ENCODE measurements at places on chromosomes 5 and 9.
A peak's percentile ranks its signal among the peaks of the same experiment; 100 is the strongest.

DNA sequence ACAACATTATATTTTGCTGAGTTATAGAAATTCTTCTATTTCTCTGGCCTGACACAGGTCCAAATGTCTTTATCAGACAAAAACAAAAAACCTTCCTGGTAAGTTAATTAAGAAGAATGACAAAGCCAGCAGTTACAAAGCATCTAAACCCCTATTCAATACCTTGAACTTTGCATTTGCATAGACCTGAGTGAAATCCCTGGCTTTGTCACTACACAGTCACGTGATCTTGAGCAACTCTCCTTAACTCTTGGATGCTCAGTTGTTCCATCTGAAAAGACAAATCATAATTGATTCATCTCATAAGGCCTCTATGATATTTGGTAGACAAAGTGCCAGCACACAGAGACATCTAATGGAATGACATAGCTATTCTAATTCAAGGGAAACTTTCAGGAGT is 166.6 kb upstream of the PPP1R2B start:
- no peak for DNase-seq

GRCh38 chr5:81579262-81579924 is 171.5 kb downstream of the SSBP2 start:
- no peak for DNase-seq

- no peak for DNase-seq
Measured at GRCh38 chr9:109716631-109717030, 63.4 kb upstream of the PALM2AKAP2 start.

GRCh38 chr9:117757561-117758190 is 53.5 kb downstream of the TLR4 start:
- no peak for DNase-seq

DNA sequence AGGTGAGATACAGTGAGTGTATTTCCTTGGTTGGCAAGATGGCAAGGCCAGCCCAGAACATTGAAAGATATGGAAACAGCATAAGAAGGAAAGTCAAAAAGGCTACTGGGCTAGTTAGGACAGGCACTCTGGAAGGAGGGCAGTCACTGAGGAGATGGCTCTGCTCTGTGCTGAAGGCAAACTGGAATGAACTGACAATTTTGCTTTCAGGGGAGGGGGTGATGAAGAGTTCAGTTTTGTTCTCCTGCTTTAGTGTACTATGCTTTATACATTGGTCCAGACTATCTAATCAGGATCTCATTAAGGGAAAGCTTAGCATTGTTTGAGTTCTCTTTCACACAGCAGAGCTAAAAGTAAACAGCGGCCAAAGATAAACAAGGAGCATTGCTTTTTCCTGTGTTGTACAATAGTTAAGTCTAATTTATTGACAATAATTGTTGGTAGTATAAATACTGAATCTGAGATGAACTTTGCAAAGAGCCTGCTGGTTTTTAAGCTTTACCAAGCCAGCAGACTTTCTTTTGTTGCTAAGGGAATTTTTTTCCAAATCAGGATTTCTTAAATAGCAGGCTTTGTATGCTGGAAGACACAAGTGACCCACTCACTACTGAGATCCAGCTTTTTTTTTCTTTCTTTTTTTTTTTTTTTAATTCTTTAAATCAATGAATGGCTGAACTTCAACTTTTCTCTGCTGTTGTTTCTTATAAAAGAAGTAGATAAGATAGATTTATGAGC is 355.5 kb downstream of the ARRDC3 start:
- no peak for DNase-seq

GRCh38 chr5:154898210-154898609 is 39.8 kb downstream of the CNOT8 start:
- DNase-seq: no peak

GRCh38 chr5:149423794-149424268 is 44.7 kb upstream of the IL17B start:
- DNase-seq: no peak

- peak; percentile 89 for DNase-seq
Measured at GRCh38 chr5:176536132-176536901, 885 bp downstream of the RNF44 start.

DNA sequence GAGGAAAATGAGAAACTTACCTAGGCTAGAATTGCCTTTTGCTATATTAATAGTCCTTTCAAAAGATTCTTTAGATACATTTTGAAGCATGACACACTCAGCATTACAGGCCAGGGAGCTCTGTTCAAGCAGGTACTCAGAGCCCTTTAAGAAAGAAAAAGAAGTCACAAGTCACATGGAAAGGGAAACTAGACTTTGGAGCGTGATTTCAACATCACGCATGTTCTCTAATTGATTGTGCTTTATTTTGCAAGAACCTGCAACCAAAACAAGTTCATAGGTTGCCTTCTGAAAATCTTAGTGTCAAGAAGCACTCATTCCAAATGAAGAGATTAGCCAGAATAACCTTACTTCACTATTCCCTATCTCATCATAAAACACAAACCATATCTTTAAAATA is 103.8 kb downstream of the MPDZ start:
- DNase-seq: no peak

DNA sequence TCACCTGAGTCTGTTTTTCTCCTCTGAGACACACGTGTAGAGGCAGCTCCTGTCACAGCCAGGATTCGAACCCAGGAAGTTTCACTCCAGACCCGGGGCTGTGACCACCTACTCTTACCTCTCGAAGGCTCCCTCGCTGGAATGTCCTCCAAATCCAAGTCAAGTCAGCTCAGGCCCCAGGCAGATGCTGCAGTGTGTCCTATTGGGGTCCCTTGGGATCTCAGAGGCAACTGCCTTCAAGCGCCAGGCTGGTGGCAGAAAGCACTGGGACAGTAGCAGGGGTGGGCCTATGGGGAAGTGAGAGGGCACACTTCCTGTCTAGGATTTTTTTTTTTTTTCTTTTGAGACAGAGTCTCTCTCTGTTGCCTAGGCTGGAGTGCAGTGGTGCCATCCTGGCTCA is 762 bp upstream of the ST6GALNAC4 start:
- no peak for DNase-seq

DNA sequence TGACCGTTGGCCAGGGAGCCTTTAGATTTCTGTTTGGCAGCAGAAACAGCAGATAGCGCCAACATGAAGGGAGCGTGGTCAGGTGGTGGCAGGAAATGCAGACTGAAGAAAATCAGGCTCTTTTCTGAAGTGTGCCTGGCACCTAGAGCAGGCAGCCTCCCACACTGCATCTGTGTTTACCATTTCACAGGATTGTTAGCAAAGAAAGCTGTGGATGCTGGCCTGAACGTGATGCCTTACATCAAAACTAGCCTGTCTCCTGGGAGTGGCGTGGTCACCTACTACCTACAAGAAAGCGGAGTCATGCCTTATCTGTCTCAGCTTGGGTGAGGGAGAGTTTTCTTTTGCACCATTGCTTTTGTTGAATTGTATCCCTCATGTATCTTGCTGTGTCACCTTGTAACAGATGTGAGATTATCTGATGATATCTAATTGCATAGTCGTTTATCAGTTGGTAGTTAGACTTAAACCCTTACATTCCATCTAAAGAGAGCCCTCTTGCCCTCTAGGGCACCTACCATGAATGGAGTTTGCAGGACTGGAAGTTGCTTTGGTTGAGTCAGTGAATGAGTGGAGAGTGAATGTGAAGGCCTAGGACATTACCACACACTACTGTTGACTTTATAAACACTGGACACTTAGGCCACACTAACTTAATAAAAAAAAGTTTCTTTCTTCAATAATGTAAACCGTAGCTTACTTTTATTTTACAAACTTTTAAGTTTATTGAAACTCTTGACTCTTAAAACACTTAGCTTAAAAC is 42.8 kb downstream of the ACO1 start:
- DNase-seq: peak; percentile 8

DNA sequence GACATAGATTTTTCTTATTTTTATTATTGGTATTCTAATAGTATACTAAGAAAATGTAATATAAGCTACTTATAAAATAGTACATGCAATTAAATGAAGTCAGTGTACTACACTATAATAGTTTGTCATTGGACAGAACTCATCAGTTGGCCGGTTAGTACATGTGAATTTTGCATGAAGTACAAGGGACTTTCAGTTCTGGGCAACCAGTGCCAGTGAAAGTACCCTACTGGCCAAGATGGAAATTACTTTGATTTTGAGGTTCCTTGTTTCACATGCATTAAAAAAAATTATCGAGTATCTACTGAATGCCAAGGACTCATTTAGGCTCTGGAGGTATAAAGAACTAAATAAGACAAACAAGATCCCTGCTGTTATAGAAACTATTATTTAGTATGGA is 213.4 kb upstream of the ELL2 start:
- DNase-seq: no peak

DNA sequence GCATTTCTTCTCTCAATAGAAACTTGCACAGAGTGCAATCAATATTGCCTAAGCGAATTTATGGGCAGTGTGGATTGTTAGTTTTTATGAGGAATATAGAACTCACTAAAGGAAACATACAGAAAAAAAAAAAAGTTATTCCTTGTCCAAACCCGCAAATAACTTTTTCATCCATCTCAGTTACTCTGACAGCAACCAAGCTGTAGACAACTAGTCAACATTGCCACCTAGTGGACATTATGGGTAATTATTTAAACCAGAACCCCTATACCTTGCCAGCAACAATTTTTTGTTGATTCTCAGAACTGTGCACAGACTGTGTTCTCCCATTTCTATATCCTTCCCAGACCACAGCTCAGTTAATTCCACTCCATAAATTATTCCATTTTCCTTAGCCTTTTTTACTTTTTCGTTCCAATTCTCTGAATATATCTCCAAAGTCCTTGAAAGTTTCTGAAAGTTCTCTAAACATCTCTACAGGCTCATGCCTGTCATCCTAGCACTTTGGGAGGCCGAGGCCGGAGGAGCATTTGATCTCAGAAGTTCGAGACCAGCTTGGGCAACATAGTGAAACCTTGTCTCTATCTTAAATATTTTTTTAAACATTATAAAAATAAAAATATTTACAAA is 2.6 kb upstream of the AFAP1L1 start:
- no peak for DNase-seq

DNA sequence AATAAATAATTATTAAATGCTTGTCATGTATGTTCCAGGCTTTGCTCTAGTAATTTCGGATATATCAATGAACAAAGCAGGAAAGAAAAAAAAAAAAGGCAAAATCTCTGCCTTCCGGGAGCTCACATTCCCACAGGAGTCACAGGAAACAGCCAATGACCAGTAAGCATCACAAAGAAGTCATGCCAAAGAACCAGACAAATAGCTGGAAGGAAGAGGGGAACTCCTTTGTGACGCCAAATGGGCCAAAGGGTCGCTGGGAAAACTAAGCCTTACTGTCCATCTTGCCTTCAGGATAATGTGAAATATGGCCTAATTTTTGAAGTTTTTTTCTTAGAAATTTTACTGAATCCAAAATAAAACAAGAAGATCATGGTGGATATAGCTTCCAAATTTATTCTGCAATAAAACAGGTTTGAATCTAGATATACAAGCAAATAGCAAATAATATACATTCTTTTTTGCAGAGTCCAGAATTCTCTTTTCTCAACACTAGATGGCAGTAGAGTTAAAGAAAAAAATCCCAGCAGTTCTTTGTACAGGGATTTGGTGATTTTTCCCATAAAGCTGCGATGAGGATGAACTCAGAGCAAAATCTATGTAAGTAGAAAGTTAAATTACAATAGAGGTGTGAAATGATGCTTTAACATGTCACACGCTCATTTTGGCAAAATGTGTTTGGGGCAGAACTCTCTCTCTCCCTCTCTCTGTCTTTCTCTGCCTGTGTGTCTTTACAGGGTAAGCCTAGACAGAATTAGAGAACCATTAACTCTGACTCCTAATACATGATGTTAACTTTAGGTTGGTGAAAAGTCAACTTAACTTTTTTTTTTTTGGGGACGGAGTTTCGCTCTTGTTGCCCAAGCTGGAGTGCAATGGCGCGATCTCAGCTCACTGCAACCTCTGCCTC is 60.0 kb upstream of the TUT7 start:
- DNase-seq: no peak

DNA sequence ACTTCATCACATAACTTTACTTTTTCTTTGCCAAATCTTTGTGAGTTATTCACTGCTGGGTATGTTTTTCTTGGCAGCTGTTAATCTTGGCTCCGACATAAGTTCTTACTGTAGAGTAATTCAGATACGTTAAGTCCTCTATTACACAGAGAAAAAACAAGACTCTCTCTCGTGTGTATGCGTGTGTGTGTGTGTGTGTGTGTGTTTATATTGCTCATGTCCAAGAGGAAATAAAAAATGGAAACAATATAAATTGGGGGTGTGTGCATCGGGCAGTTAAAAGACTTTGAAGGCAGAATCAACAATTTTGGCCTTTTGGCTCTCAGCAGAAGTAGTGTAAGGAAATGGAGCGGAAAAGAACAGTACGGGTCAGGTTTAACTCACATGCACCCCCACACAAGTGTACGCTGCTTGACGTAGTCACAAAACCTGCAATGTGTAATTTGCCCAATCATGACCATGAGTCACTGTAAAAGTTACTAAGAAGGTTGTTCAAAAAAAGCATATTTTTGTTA is 67.2 kb upstream of the IFNE start:
- DNase-seq: no peak

DNA sequence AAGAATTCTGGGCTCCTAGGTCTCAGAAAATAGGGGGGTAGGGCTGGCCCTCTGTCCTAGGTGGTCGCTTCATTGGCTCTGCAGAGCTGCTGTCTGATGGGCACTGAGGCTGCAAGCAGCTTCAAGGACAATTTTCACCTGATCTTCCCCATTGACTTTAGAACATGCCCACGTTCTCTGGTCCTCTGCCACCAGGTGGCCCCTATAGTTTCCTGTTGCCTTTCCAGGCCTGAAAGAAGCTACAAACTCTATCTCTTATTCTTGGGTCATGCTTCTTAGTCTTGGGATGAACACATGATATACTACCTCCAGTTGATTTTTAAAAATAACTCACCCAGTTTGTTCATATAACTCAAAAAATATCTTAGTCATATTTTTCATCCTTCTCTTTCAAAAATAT is 26.3 kb downstream of the SPZ1 start:
- peak; percentile 60 for DNase-seq

DNA sequence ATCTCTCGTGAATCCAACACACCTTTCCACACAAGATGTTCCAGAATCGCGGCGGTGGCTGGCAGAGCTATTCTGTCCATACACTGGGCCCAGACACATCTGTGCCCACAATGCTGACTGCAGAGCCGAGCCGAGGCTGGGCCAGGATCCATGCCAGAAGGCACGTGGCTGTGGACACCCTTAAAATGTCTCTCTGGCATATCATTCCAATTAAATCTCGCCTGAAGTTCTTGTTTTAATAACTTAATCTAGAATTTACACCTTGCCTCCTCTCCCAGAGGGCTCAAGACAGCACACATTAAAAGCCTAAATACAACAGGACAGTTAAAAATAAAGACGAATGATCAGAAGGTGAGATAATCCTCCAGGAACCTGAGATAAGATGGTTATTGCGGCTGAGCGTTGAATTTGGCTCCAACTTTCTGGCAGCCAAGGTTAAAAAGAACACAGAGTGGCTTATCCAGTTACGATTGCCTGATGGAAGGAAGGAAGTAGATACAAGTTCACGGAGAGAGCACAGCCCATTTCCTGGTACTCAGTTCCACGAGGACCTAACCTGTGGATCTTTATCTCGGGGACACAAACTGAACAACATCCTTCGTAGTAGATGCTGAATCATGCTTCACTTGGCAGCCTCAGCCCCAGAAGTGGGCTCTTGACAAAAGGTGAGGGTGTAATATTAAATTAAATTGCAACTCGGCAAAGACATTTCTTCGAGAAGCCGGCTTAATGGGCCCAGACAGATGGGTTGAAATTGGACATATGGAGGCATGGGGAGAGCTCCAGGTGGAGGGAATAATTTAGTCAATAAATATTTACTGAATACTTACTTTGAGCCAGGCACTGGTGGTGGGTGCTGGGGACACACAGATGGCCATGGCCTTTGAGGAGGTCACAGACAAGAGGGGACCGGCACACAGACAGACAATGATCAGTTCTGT is 86.0 kb upstream of the TBC1D2 start:
- DNase-seq: no peak

Data from activated CD4-positive, alpha-beta T cell treated with anti-CD3 and anti-CD28 coated beads for 36 hours (primary cell).